ENCODE measurements at places on chromosomes 12 and 14. TPM values are rescaled to one million over a fixed set of nuclear protein-coding genes. Genes with fewer than 3 reads are reported as not detected.

Gene ANG
- 6.2 TPM for total RNA-seq

Gene CLMN
- total RNA-seq = 8.4 TPM

- no peak overlapping the region for H3K4me3 ChIP-seq
- H3K27ac ChIP-seq = no peak overlapping the region
- H3K36me3 ChIP-seq = peaks cover 3% of the 10 kb centered on the region
- DNase-seq = no peak
Measured at GRCh38 chr12:42156232-42156631, 11.6 kb upstream of the GXYLT1 start.

DNA sequence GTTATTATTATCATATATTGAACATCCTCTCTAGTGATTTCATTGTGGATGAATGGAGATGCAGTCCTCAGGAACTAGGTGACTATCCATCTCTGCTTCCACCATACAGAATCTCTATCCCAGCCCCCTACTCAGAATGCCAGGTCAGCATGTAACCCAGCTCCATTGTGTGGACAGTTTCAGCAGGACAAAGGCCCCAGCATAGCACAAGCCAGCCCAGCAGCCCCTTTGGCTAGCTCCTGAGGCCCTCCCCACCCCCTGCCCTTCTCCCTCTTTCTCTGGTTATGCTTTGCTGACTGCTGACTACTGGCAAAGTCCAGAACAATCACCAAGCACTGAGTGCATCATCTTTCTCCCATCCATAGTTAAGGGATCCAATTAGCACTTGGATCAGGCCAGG is 5.8 kb upstream of the SPRYD4 start:
- DNase-seq = no peak
- H3K27me3 ChIP-seq = no peaks in the 10 kb centered on the region
- H3K36me3 ChIP-seq = no peaks in the 10 kb centered on the region
- H3K4me3 ChIP-seq = no peak overlapping the region

GRCh38 chr14:105517096-105517495 is 9.3 kb upstream of the TMEM121 start:
- H3K4me3 ChIP-seq = no peak overlapping the region
- H3K27ac ChIP-seq = no peak overlapping the region
- peaks cover 8% of the 10 kb centered on the region for H3K27me3 ChIP-seq
- H3K36me3 ChIP-seq = no peaks in the 10 kb centered on the region
- no peaks in the 10 kb centered on the region for H3K4me1 ChIP-seq
- no peak for DNase-seq

GRCh38 chr12:132484891-132485441 is 5.0 kb upstream of the FBRSL1 start:
- H3K36me3 ChIP-seq = no peaks in the 10 kb centered on the region
- H3K27ac ChIP-seq = no peak overlapping the region
- no peaks in the 10 kb centered on the region for H3K27me3 ChIP-seq
- H3K4me1 ChIP-seq = peaks cover 4% of the 10 kb centered on the region
- DNase-seq = no peak

- H3K4me3 ChIP-seq = no peak overlapping the region
- no peaks in the 10 kb centered on the region for H3K36me3 ChIP-seq
- no peaks in the 10 kb centered on the region for H3K4me1 ChIP-seq
- H3K27ac ChIP-seq = no peak overlapping the region
- DNase-seq = no peak
Measured at GRCh38 chr14:93991649-93992048, 5.5 kb upstream of the CCDC197 start.

DNA sequence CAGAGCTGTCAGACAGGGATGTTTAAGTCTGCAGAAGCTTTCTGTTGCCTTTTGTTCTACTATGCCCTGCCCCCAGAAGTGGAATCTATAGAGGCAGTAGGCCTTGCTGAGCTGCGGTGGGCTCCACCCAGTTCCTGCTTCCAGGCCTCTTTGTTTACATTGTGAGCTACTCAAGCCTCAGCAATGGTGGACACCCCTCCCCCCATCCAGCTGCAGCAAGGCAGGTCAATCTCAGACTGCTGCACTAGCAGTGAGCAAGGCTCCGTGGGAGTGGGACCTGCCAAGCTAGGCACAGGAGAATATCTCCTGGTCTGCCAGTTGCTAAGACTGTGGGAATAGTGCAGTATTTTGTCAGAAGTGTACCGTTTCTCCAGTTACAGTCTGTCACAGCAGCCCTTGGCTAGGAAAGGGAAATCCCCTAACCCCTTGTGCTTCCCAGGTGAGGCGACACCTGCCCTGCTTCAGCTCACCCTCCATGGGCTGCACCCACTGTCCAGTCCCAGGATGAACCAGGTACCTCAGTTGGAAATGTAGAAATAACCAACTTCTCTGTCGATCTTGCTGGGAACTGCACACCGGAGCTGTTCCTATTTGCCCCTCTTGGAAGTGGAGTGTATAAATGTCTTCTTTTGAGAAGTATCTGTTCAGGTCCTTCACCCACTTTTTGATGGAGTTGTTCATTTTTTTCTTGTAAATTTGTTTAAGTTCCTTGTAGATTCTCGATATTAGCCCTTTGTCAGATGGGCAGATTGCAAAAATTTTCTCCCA is 213.5 kb upstream of the SLC38A2 start:
- H3K27me3 ChIP-seq = no peaks in the 10 kb centered on the region
- peak; percentile 72 for DNase-seq
- H3K27ac ChIP-seq = no peak overlapping the region
- H3K36me3 ChIP-seq = no peaks in the 10 kb centered on the region
- peaks cover 4% of the 10 kb centered on the region for H3K4me1 ChIP-seq

DNA sequence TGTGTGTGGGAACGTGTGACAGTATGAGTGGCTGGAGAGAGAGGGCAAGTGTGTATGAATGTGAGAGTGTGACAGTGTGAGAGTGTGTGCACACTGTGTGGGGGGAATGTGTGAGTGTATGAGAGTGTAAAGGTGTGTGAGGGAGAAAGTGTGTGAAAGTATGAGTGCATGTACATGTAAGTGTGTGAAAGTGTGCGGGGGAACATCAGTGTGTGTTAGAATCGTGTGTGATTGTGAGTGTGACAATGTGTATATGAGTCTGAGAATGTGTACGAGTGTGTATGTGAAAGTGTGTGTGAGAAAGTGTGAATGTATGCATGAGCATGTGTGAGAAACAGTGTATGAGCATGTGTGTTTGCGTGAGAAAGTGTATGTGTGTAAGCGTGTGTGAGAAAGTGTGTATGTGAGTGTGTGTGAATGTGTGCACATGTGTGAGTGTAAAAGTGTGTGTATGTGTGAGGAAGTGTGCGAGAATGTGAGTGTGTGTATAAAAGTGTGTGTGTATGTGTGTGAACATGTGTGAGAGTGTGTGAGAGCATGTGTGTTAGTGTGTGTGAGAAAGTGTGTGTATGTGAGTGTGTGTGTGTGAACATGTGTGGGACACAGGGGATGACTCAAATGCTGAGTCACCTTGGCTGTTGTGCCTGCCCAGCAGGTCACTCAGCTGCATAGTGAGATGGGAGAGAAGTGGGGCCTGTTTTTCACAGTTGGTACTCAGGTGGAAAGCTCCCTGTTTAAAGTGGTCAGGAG is 220.5 kb upstream of the TBX3 start:
- no peak overlapping the region for H3K4me3 ChIP-seq
- H3K27me3 ChIP-seq = no peaks in the 10 kb centered on the region
- no peak for DNase-seq
- no peak overlapping the region for H3K27ac ChIP-seq
- no peaks in the 10 kb centered on the region for H3K36me3 ChIP-seq
- no peaks in the 10 kb centered on the region for H3K4me1 ChIP-seq

- DNase-seq = no peak
- no peak overlapping the region for H3K27ac ChIP-seq
- H3K27me3 ChIP-seq = no peaks in the 10 kb centered on the region
- no peaks in the 10 kb centered on the region for H3K4me1 ChIP-seq
- no peaks in the 10 kb centered on the region for H3K36me3 ChIP-seq
Measured at GRCh38 chr12:18580706-18581105, 157.1 kb downstream of the PLCZ1 start.

- H3K4me3 ChIP-seq = no peak overlapping the region
- H3K4me1 ChIP-seq = peaks cover 24% of the 10 kb centered on the region
- no peaks in the 10 kb centered on the region for H3K27me3 ChIP-seq
- no peaks in the 10 kb centered on the region for H3K36me3 ChIP-seq
- DNase-seq = peak; percentile 74
Measured at GRCh38 chr14:50677527-50678063, 9.5 kb upstream of the SAV1 start.

- no peak overlapping the region for H3K27ac ChIP-seq
- DNase-seq = no peak
- H3K4me3 ChIP-seq = no peak overlapping the region
- H3K27me3 ChIP-seq = peaks cover 2% of the 10 kb centered on the region
- H3K4me1 ChIP-seq = peaks cover 15% of the 10 kb centered on the region
- H3K36me3 ChIP-seq = no peaks in the 10 kb centered on the region
Measured at GRCh38 chr12:81081726-81082125, 3.8 kb downstream of the ACSS3 start.
